Fibroblast of skin of right biceps (primary cell): ENCODE measurements at places on chromosomes 5 and 9.

- no peak for DNase-seq
Observed at GRCh38 chr9:101408374-101409078, 9.9 kb downstream of the ZNF189 start.

- peak; percentile 6 for DNase-seq
Observed at GRCh38 chr5:115661101-115661500, 35.3 kb upstream of the TMED7 start.

DNA sequence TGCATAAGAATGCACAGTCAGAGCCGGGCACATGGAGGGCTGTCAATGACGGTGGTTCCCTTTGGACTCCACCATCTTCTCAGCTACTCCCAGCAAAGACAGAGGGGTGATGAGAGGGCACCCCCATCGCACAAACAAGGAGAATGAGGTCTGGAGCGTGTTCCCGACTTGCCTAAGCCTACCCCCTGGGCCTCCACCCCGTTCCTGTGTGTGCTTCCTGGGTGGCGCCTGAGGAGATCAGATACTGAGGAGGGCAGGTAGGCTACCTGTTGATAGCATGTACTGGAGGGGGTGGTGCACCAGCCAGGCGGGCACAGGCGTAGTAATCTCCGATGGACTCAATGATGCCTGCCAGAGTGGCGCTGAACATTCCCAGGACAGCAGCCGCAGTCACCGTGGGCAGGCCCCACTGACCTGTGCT is 4.1 kb downstream of the SLC23A1 start:
- no peak for DNase-seq

- no peak for DNase-seq
Observed at GRCh38 chr9:450561-450960, 235.9 kb downstream of the DOCK8 start.

GRCh38 chr9:138052635-138053320 is 175.2 kb downstream of the CACNA1B start:
- DNase-seq, result no peak

GRCh38 chr9:27150746-27151406 is 41.9 kb downstream of the TEK start:
- DNase-seq, result peak; percentile 56

DNA sequence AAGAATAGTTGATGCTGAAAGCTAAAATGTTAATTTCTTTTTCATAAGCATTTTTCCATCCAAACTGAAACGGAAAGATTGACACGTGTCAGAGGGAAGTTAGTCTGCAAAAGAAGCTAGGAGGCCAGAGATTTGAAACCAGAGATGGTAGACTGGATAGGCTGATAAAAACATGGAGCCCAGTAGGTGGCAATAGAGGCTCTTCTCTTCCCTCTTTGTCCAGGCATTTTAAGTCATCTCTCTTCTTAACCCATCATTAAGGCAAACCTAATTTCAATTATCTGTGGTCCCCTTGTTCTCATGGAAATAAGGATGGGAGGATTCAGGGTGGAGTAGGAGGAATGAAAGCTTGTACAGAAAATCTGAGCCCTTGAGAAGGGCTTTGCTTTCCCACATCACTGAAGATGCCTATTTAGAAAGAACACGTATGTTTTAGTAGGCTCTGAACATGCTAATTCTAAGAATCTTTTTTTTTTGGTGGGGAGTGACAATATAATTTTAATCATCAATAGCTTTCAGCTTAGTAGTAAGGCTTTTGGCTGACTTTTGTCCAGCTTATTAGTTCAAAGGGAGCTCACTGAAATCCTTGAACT is 66.6 kb downstream of the ZNF474 start:
- DNase-seq, result peak; percentile 61

DNA sequence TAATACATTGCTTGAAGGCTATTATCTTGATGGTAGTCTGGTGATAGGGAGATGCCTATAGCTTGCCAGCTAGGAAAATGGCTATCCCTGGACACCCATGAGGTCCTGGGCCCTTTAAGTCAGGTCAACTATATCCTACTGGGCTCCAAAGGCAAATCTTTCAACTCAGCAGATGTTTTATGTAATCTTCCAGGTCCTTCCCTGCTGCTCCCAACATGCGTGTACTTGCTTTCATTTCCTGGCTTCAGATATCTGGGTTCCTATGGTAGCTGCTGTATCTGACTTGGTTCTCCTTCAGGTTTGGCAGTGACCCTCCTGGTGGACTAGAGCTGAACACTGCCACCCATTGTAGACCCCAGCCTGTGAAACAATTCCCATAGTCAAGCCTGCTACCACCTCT is 32.4 kb upstream of the GAS1 start:
- DNase-seq, result no peak

DNA sequence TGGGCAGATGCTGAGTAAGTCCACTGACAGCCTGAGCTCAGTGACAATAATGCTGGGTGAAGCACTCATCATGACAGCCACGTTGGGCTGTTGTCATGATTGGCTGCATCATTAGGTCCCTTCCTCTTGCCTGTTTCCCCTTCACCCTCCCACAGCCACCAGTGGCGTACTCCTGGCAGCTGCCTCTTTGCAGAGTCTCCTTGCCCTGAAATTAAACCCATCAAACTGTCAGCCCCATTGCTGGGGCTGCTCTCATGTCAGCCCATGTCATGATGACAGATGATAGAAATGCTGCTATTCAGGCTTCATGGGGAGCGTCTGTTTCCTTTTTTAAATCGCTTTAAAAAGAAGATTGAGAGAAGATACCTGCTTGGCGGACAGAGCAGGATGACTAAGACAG is 327.4 kb downstream of the AGTPBP1 start:
- no peak for DNase-seq

- no peak for DNase-seq
Observed at GRCh38 chr5:1336749-1337488, 8.0 kb downstream of the CLPTM1L start.

- no peak for DNase-seq
Observed at GRCh38 chr9:76580188-76580587, 121.2 kb downstream of the GCNT1 start.

DNA sequence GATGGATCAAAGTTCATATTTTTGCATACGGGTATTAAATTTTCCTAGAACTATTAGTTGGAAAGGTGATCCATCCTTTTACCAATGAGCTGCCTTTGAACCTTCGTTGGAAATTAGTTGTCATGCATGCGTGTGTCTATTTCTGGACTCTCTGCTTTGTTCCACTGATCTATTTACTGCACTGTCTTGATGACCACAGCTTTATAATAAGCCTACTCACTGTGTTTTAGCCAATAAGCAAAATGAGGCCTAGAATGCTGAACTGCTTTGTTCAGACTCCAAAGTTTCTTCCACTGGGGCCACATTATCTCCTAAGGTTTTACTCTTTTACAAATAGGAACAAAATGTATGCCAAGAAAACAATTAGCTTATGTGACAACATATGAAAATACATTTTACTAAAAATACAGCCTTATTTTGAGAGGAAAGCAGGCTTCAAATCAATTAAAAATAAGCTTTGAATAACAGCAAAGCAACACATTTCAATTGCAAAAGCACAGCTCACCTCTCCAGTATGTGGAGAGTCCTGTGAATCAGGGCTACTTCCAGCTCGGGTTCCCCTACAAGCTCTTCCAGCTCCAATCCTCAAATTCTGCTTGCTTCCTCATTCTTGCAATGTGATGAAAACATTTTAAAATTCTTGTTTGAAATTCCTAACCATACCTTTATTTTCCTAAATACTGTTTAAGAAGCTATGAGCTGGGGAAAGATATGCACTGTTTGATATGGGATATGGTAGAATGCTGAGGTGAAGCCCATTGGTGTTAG is 72.0 kb downstream of the RETREG1 start:
- DNase-seq, result peak; percentile 33

GRCh38 chr9:6029604-6030274 is 14.3 kb upstream of the RANBP6 start:
- DNase-seq, result no peak

GRCh38 chr5:125219710-125220109 is 473.3 kb upstream of the ZNF608 start:
- no peak for DNase-seq

DNA sequence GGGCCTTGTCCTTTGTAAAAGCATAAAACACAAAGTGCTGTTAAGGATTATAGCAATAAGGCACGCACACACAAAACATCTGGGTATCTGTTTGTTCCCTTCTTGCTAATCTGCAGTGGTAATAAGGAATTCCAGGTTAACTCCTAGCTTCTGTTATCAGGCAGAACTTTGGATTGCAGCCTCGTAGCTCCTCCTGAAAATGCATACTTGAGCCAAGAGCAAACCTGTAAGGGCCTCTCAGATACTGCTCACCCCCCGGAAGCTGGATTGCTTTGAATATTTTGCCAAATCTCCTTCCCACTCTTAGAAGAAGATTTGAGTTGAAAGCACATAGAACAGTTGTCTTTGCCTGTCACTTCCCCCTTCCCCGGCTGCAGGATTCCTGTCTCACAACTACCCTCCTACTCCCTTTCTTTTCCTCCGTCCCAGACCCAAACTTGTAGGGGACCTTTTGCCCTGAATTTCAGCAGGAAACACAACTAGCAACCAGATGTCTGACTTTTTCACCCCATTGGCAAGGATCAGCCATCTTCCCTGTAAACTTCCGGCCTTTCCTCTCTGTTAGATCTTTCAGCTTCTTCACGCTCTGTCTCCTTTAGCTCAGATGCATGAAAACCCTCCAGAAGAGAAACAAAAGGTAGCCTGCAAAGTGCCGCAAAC is 28.2 kb upstream of the SMAD5 start:
- no peak for DNase-seq

- no peak for DNase-seq
Observed at GRCh38 chr5:124696898-124697297, 49.5 kb downstream of the ZNF608 start.

GRCh38 chr9:123425261-123425821 is 69.3 kb downstream of the CRB2 start:
- no peak for DNase-seq

DNA sequence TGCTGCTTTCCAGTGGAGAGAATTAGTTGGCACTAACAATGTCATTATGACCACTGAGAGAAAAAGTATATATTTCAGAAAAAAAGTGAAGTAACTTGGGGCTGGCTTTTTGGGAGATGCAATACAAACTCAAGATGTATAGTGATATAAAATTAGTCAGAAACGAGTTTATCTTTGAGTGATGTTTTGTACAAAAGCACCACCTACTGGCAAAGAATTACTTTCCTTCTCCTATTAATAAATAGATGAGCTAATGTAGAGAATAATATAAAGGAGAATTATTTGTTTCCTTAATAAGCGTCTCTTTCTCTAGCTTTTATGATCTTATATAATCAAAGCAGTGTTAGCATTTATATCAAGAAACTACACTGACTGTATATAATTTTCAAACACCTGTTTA is 158.8 kb downstream of the MEF2C start:
- no peak for DNase-seq

- peak; percentile 83 for DNase-seq
Observed at GRCh38 chr9:125655691-125656410, 51.2 kb downstream of the MAPKAP1 start.

DNA sequence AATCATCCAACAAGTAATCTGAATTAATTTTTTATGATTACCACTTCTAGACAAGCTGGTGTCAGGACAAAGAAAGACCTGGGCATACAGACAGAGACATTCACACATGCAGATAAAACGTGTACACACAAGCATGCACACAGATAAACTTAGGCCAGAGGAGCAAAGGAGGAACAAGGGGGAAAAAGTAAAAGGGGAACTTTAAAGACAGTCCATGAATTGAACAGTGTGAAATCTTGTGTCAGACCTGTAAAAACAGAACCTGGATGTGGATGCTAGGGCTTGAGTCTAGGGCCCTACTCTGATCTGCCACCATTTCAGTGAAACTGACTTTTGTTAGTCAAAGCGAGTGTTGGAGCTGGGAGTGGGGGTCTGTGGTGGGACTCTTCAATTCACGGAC is 11.2 kb upstream of the ZSWIM6 start:
- no peak for DNase-seq

DNA sequence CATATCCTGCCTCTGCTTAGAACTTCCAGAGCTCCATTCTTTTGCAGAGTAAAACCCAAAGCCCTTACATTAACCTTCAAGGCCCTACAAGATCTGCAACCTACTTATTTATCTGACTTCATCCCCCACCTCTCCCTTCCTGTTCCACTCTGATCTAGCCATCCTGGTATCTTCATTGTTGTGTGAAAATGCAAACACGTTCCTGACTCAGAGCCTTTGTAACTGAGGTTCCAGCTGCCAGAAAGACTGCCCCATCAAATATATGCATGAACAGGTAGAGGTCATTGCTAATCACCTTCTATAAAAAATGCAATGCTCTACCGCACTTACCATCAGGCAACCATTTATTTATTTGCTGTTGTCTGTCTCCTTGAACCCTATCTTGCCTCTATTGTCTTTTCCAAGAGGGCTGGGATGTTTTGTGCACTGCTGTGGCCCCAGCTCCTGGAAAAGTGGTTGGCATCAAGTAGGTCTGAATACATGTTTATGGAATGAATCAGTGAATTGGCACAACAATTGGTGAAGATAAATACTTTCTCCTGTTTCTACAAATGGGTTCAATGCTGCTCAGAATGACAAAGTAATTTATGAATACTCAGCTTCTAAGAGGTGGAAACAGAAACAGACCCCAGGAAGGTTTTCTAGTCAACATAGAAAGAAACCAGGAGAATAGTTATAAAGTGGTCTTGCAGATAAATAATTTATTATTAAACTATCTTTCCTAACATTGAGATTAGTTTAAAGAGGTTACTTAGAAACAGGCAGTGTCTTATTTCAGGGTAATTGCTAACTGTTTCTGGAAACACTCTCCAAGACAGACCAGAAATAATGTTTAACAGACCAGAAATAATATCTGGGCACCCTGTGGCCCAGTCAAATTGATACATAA is 230.6 kb upstream of the CD180 start:
- no peak for DNase-seq

- DNase-seq, result no peak
Observed at GRCh38 chr5:40258222-40258621, 421.5 kb upstream of the PTGER4 start.

- no peak for DNase-seq
Observed at GRCh38 chr5:133950821-133951612, 17.4 kb downstream of the C5orf15 start.

- no peak for DNase-seq
Observed at GRCh38 chr9:33751536-33752129, 43.7 kb upstream of the PRSS3 start.
